ENCODE measurements at places on chromosomes 3 and 15. TPM values are rescaled to one million over a fixed set of nuclear protein-coding genes. Genes with fewer than 3 reads are reported as not detected.

Gene CNTN6
- 0.16 TPM for total RNA-seq

Gene XYLB
- total RNA-seq = 2.2 TPM

Gene ERICH6
- not detected for total RNA-seq

Gene SEMA5B
- total RNA-seq = 0.31 TPM

- no peak for ATAC-seq
Measured at GRCh38 chr3:127789990-127790881, 32.1 kb downstream of the MGLL start.

GRCh38 chr3:140377644-140378043, 300.2 kb upstream of the TRIM42 start:
- no peak for ATAC-seq

DNA sequence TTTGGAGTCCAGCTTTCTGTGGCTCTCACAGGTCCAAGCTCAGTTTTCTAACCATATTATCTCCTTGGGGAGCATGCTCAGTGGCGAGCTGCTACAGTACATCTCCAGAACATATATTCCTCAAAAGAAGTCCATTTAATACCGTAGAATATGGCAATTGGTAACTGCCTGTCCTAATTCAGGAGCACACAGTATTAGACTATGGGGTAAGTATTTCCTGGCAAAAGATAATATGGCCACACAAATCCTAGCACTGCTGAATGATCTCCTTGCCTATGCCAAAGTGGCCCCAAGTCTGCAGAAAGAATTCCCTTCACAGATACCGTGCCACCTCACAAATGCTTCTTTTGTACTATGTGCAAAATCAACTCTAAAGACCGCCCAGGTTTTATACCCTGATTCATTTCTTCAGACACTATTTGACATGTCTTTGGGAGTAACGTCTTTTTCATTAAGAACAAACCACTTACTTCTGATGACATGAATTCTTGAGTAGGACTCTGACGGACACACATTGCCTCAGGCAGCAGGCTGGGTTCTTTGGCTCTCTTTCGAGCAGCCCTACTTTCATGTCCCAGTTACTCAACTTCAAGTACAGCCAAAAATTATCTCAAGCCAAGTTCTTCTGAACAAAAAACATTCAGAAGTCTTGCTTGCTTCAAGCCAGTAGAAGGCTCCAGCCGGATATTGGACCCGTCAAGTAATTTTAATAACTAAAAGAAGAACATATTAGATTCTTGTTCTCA, 368.3 kb upstream of the DCBLD2 start:
- peak; percentile 89 for ATAC-seq

Data from gastroesophageal sphincter (tissue), 4 donors.